ENCODE measurements at places on chromosomes 16 and 17.

DNA sequence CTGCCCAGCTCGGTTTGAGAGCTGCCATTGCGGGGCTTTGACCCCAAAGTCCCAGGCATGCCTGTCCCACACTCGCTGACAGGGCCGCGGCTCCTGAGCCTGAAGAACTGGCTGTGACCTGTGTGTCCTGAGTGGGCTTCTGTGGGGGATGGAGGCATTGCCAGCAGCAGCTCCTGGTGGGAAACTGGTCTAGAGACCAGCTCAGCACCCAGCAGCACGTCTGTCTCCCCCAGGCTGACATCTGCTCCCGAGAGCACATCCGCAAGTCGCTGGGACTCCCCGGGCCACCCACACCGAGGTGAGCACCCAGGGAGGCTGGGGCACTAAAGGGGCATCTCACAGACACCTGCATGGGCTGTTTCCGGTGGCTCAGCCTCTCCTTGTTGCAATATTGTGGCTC, 13.4 kb downstream of the ENDOV start:
- DNase-seq, result no peak

- DNase-seq, result no peak
Measured at GRCh38 chr17:74380086-74380958, 13.0 kb downstream of the GPR142 start.

GRCh38 chr16:287981-288920, 5.3 kb downstream of the PDIA2 start:
- no peak for DNase-seq

- no peak for DNase-seq
Measured at GRCh38 chr16:4747906-4748681, 13.8 kb downstream of the DNAAF8 start.

GRCh38 chr16:26645614-26646013, 421.1 kb upstream of the C16orf82 start:
- peak; percentile 39 for DNase-seq

DNA sequence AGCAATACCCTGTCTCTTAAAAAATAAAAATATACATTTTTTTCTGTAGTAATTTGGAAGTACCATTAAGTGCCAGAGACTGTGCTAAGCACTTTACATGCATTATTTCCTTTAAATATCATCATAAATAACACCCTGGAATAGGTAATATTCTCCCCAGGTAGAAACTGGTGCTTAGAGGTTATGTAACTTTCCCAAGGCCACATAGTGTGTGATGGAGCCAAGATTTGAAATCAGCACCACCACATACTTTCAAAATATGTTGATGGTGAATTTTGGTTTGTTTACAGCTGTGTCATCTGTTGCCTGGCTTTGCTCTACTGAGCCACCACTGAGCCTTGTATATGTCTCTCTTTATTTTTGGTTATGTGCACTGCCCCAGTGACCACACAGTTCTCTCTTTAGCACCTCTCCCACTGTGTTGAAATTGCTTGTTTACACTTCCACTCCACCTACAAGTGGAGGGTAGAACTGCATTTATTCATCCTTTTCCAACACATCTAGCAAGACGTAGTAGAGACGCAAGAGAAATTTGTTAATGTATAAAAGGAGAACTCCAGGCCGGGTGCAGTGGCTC, 19.0 kb upstream of the NBR1 start:
- no peak for DNase-seq

DNA sequence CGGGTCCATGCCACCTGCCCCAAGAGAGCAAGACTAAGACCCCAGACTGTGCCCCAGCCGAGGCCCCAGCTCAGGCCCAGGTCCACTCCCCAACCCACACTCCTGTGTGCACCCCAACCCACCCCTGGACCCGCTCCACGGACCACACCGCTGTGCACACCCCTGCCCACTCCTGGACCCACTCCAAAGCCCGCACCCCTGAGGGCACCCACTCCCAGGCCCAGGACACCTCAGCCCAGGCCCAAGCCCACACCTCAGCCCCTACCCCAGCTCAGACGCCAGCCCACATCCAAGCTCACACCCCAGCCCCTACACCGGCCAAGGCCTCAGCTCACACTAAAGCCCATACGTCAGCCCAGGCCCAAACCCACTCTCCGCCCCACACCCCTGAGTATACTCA, 1.1 kb downstream of the SPEM3 start:
- no peak for DNase-seq

GRCh38 chr16:52963212-52963854, 89.4 kb downstream of the CHD9NB start:
- DNase-seq, result no peak

GRCh38 chr17:49958723-49959122, 10.3 kb upstream of the DLX4 start:
- DNase-seq, result no peak
